ENCODE measurements at places on chromosomes 3 and 15.

- DNase-seq: no peak
Measured at GRCh38 chr15:26724381-26725150, 48.3 kb downstream of the GABRB3 start.

DNA sequence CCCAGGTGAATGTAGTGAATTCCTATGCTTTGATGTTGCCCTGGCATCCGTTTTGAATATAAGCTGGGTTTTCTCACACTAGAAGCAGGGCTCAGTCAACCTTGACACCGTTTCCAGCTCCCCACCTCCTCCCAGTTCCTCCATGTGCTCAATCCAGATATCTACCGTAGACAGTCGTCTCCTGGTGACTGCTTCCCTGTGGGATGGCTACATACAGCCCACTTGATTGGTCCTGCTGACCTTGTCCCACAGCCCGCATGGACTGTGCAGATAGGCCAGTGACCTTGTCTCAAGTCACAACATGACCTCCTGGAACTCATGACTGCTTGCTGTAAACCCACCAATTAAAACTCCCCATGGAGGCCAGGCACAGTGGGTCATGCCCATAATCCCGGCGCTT is 8.1 kb downstream of the SEMA7A start:
- DNase-seq: no peak

- DNase-seq: no peak
Measured at GRCh38 chr3:10309736-10310135, 11.2 kb downstream of the SEC13 start.

DNA sequence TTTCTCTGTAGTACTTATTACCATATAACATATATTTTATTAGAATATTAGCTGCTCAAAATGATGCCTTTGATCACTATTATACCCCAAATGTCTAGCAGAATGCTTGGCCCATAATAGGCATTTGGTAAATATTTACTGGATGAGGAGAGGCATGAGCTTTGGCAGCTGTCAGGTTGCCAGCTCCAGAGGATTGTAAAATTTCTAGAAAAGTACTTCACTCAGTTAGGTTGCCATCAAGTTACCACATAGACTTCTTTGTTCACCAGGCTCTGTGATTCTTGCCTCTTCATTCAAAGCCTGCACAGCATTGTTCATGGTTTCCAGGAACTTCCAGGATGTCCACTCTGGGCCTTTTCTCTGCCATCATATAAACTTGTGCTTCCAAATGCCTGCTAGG is 582.8 kb downstream of the PDCD6IP start:
- DNase-seq: no peak

GRCh38 chr3:162041622-162042021 is 545.0 kb downstream of the OTOL1 start:
- no peak for DNase-seq

DNA sequence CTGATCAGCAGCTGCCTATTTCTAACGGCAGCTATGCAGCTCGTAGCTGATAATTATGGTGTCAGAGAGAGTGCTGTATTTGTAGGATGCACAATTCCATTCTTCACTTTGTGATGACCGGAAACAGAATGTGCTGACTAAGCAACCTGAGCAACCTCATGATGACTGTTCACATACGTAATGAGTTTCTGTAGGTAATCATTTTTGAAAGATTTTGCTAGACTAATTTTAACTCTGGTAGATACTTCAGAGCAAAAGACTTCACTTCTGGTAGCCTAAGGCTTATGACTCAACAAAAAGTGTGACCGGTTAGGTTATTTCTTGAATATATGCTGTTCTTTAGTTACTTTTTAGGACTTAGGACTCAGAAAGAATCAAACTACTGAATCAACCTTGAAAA is 567.7 kb downstream of the NAALADL2 start:
- no peak for DNase-seq

GRCh38 chr3:60053526-60054265 is 1003.9 kb upstream of the CFAP20DC start:
- DNase-seq: no peak

DNA sequence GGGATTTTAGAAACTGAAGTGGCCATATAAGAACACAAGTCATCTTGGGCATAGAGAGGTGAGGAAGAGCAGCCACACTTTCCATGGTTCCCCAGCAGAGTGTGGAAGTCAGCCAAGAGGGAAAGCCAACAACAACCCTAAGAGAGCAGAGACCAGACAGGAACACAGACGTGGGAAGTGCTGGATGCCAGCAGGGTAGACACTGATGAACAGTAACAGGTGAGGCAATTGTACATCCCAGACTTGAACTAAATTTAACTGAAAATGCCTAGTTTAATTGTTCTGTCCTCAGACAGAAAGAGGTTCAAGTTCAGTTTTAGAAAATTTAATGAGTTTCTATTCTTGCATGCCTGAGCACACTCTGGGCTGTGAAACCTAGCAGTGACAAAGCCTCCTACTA is 212.1 kb downstream of the ATP8B4 start:
- DNase-seq: no peak

- DNase-seq: no peak
Measured at GRCh38 chr3:27166888-27167287, 202.3 kb downstream of the NEK10 start.

DNA sequence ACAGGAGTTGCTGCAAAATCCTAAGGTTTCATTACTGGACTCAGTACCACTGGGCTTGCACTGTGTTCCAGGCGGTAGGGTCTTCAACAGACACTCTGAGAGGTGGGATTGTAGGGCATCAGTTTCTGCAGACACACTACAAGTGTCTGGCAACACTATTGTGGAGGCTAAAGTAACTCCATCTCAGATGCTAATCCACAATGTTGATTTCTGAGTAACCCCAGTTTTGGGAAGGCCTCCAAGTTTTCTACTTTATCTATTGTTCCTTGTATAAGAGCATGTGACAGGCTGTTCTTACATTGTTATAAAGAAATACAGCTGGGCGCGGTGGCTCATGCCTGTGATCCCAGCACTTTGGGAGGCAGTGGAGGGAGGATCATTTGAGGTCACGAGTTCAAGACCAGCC is 2.5 kb upstream of the ABHD5 start:
- DNase-seq: no peak

- no peak for DNase-seq
Measured at GRCh38 chr15:48190932-48191573, 412 bp upstream of the CTXN2 start.

- no peak for DNase-seq
Measured at GRCh38 chr3:142053244-142053643, 96.1 kb downstream of the TFDP2 start.

DNA sequence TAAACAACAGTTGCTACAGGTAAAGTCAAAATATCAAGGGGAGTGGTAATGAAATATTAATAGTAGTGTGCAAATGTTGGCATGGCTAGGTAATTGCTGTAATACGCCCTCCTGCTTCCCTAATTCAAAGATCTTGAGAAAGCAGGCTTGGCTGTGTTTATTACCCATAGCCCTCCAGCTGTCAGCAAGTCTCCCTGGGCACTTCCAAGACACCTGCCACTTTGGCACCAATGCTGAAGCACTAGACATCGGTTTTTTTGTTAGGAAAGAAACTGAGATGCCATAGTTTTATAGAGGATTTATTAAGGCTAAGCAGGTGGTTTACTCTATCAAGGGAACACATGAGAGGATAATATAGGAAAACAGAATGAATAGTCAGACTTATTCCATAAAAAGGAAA is 64.4 kb downstream of the P2RY1 start:
- DNase-seq: no peak

DNA sequence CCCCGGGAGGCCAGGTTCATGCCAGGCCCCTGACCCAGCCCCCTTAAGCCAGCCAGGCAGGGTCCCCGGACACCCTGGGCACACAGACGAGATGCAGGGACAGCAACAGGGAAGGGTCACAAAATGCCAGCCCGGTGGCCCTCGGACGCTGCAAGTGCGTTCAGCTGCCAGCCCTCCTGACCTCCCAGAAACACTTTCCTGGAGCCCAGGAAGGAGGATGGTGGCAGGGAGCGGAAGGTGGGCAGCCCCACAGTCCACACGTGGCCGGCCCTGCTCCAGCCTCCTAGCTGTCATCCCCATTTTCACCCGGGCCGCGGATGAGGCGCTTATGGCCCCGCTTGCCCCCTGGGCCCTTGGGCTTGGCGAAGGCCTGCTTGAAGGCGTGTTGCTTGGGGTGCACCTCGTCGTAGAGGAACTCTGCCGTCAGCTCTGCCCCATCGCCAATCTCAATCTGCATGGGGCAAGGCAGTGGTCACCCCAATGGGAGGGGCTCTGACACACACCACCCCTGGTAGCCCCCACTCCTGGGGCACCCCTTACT is 3.4 kb upstream of the TLR9 start:
- DNase-seq: no peak

- DNase-seq: no peak
Measured at GRCh38 chr3:182284793-182285192, 508.5 kb upstream of the ATP11B start.

DNA sequence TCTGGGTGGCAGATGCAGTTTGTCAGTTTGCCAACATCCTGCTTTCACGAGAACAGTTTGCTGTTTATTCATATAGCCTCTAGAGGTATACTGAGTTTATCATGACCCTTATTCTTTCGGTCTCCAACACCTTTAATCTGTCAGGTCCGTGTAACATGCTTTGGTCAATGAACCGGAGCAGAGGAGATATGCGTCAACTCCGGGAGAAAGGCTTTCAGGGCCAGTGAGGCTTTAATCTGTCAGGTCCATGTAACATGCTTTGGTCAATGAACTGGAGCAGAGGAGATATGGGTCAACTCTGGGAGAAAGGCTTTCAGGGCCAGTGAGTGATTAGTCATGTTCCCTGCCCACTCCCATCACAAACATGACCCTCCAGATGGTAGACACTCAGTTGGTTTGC is 16.9 kb upstream of the GPD1L start:
- DNase-seq: no peak

- no peak for DNase-seq
Measured at GRCh38 chr3:99789011-99789721, 28.5 kb upstream of the CMSS1 start.

- no peak for DNase-seq
Measured at GRCh38 chr15:62242999-62243398, 77.9 kb upstream of the C2CD4B start.

DNA sequence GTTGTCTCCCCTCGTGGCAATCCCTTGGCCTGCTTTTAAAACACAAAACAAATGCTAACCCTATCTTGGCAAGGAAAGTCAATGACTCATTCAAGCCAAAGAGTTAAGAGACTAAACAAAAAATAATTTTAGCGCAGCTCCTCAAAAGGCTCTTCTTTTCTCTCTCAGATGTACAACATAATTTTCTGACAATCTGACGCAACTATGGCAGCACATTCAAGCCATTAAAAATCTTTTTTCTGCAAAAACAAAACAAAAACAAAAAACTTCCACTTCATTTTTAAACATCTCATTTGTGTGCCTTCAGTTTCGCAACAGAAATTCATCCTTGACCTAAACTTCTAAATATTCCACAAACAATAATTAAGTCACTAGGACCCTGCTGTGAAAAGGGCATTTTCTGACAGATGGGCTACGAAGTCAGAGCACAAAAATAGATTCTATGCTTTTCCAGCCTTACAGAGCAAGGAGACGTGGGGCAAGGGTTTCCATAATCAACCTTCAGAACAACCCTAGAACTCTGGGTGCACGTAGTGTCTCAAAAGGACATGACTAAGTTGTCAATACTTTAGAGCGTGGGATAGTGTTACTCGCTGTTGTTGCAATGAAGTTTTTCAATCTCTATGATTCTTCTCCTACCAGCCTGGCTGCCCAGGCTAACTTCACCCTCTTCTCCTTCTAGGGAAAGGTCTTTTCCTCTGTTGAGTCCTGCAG is 84.3 kb downstream of the MB21D2 start:
- no peak for DNase-seq

DNA sequence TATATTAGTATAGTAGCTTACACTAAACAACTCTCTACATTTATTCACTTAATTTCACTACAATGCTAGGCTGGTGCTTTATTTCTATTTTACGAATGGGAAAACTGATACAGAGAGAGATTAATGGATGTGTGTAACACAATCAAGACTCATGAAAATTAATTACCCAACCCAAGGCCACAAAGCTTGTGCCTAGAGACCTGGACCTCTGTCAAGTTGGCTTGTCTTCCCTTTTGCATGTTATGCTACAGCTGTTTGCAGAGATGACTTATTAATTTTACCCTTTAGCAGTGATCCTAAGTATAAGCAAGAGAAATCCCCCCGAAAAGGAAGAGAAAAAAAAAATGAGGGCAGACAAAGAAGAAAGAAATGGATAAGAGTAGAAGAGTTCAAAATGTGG is 162.5 kb downstream of the C3orf38 start:
- no peak for DNase-seq

GRCh38 chr3:31105438-31106077 is 211.1 kb upstream of the GADL1 start:
- DNase-seq: no peak

DNA sequence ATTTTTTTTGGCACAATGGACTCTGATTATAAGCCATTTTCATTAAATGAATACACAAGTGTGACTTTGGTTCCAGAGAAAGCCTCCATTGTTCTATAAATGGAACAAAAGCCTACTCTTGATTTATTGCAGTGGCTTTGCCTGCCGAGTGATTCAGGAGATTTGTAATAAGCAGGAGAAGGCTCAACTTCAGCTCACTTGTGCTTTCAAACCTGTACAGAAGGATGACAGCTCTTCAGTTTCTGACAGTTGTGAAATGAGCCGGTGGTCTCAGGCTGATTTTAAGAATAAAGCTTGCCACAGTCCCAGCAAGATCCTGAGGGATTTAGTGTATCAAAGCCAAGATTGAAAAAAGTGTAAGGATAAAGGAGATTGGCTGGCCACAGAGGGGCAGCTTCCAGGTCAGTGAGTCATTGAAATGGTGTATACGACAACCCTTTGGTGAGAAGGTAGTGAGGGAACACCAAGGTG is 438.8 kb upstream of the TGFBR2 start:
- no peak for DNase-seq

- DNase-seq: no peak
Measured at GRCh38 chr15:90230071-90230494, 3.7 kb downstream of the CIB1 start.

GRCh38 chr3:40310705-40311104 is 1.2 kb downstream of the EIF1B start:
- no peak for DNase-seq

- no peak for DNase-seq
Measured at GRCh38 chr3:125141596-125142419, 70.7 kb downstream of the SLC12A8 start.

- DNase-seq: no peak
Measured at GRCh38 chr3:79651536-79652065, 116.2 kb downstream of the ROBO1 start.

GRCh38 chr3:126431103-126431534 is 36.4 kb downstream of the CFAP100 start:
- no peak for DNase-seq

DNA sequence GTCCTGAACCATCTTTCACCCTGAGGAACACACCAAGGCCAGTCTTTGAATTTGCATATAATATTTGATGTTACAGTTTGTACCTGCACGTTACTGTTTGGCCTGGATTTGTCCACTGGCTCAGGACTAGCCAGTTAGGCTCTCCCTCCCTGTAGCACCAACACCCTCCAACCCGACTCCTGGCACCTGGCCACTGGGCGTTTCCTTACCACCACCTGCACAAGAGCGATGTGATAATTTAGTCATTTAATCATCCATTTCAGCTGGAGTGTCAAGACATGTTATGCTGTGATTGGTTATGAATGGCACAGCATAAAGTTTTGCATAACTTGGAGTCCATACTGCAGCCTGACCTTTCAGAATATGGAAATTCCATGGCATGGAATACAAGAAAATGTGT is 242.4 kb downstream of the KCNMB2 start:
- DNase-seq: no peak
